ENCODE measurements at places on chromosomes 6 and 20. TPM values are rescaled to one million over a fixed set of nuclear protein-coding genes. Genes with fewer than 3 reads are reported as not detected.

DNA sequence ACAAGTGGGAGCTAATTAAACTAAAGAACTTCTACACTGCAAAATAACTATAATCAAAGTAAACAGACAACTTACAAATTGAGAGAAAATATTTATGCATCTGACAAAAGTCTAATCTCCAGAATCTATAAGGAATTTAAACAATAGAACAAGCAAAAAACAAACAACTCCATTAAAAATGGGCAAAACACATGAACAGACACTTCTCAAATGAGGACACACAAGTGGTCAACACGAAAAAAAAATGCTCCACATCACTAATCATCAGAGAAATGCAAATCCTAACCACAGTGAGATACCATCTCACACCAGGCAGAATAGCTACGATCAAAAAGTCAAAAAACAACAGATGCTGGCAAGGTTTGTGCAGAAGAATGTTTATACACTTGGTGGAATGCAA lies 36.2 kb downstream of the STMND1 start:
- no peak for DNase-seq

- DNase-seq: no peak
Observed at GRCh38 chr6:14354919-14355572, 237.5 kb downstream of the CD83 start.

DNA sequence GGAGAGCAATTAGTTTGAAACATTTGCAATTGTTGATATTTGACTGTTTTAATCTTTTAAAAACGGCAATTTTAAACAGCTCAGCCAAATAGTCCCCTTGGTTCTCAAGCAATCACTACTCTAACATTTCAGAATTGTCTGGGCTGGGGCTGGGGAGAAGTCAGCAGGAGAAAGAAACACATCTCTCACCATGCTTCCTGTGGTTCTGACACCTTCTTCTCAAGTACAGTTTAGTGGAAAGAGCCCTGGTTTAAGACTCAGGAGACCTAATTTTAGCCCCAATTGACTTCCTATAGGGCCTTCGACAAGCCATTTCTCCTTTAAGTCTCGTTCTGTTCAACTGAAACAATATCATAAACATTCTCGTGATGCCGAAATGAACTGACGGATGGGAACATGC lies 168.4 kb upstream of the CDYL start:
- no peak for DNase-seq

DNA sequence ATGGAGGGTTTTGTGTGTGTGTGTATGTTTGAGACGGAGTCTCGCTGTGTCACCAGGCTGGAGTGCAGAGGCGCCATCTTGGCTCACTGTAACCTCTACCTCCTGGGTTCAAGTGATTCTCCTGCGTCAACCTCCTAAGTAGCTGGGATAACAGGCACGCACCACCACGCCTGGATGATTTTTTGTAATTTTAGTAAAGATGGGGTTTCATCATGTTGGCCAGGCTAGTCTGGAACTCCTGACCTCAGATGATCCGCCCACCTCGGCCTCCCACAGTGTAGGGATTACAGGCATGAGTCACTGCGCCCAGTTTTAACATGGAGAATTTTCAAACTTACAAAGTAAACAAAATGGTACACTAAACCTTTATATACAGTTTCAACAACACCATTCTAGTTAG lies 22.8 kb downstream of the AMD1 start:
- no peak for DNase-seq

Gene SNAP91
- total RNA-seq: 0.23 TPM

Gene DCBLD1
- 39.3 TPM for total RNA-seq

GRCh38 chr20:51132279-51132678 lies 109.4 kb upstream of the KCNG1 start:
- DNase-seq: no peak

Measured in chondrocyte (in vitro differentiated cells).